ENCODE measurements at places on chromosomes 16 and 17.

GRCh38 chr16:9155871-9156270, 64.4 kb downstream of the HAPSTR1 start:
- no peak for DNase-seq

DNA sequence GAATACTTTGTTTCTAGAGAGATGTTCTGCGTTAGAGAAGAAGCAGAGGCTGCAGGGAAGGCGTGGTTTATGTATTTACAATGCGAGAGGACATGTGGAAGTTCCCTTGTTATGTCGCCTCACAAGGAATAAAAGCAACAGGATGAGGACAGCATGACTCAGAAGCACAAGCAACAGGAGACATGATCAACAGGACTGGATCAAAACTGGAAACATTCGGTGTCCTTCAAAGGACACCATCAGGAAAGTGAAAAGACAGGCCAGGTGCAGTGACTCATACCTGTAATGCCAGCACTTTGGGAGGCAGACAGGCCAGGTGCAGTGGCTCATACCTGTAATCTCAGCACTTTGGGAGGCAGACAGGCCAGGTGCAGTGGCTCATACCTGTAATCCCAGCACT, 52.6 kb downstream of the CCDC57 start:
- DNase-seq = no peak

DNA sequence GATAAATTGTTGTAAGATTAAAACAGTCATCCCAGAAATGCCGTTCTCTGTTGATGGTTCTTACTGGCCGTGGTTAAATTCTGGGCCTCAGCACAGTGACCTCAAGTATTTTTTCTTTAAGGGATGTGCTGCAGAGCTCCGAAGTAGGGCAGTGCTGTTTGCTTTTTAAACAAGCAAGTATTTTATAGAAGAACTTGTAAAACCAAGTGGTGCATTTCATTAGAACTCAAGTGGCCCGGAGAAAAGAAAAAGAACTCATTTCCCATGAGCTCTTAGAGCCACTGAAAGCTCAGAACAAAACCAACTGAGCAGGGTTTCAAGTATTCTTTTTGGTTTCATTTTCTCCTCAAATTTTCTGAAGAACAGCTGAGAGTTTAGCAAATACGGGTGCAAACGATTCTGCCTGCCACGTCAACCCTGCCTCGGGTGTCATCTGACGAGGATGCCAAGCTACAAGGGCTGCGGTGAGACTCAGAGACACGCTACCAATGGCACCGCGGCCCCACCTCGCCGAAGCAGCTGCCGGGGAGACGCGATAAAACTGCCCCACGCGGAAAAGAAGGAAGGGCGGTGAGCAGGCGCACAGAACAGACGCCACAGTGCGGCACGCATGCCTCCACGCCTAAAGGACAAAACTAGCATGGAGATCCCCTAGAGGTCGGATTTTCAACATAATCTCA, 6.3 kb downstream of the LMF1 start:
- DNase-seq = no peak

GRCh38 chr16:70156207-70156978, 17.2 kb upstream of the CLEC18C start:
- no peak for DNase-seq

DNA sequence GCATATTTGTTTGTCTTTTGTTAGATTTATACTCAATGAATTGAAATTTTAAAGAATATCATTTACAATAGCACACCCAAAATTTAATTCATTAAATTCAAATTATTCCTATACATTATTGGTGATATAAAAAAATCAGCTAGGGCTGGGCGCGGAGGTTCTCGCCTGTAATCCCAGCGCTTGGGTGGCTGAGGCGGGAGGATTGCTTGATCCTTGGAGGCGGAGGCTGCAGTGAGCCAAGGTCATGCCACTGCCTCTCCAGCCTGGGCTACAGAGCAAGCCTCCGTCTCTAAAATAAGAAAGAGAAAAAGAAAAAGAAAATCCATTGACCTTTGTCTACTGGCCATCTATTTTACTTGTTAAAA, 4.5 kb upstream of the PRDM7 start:
- DNase-seq = no peak

DNA sequence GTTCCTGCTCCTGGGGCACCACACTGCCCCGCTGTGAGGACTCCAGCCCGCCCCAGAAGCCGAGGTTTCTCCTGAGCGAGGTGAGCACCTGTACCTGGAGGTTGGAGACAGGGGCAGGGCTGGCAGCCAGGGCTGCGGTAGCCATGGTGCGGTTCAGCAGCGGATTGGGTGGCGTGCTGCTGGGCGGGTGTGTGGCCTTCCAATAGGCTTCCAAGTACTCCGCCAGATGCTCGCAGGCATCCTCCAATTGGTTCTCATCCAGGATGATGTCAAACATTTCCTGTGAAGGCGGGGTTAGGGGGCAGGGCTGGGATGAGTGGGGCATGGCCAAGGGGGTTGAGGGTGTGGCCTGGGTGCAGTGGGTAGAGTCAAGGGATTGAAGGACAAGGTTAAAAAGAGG, 11.3 kb upstream of the ARL5C start:
- DNase-seq = no peak
